Parietal lobe (tissue), 2 donors: ENCODE measurements at places on chromosomes 11 and 22. TPM values are rescaled to one million over a fixed set of nuclear protein-coding genes. Genes with fewer than 3 reads are reported as not detected.

Gene CD6
- not detected for total RNA-seq

Gene EXT2
- total RNA-seq = 138 TPM

Gene IGSF9B
- 13.8 TPM for total RNA-seq

Gene SMTNL1
- not detected for total RNA-seq

Gene HBE1
- total RNA-seq = 3.8 TPM

Gene HMOX1
- 1.6 TPM for total RNA-seq

Gene MIOX
- total RNA-seq = not detected

Gene SYT13
- 153 TPM for total RNA-seq

Gene CST6
- total RNA-seq = not detected

Gene PGR
- not detected for total RNA-seq

Gene FGF4
- total RNA-seq = not detected

Gene LMO2
- total RNA-seq = 12.2 TPM

Gene APOL5
- total RNA-seq = not detected

Gene OR10W1
- total RNA-seq = not detected

Gene ST14
- total RNA-seq = 0.31 TPM

Gene DDIAS
- 2.5 TPM for total RNA-seq

Gene TBX10
- total RNA-seq = not detected

Gene MAP6
- total RNA-seq = 137 TPM

Gene TOP3B
- total RNA-seq = 49.1 TPM

Gene CRYBB2
- not detected for total RNA-seq

Gene SCGB2A2
- not detected for total RNA-seq

Gene MMP13
- total RNA-seq = not detected

Gene TPBGL
- total RNA-seq = not detected

Gene OR5L1
- total RNA-seq = not detected

Gene MS4A18
- not detected for total RNA-seq

Gene EFCAB6
- 12.5 TPM for total RNA-seq

Gene KCNJ1
- not detected for total RNA-seq

Gene GGTLC3
- total RNA-seq = not detected

Gene F2
- total RNA-seq = 0.63 TPM

Gene MS4A7
- 1.9 TPM for total RNA-seq

Gene SMC1B
- total RNA-seq = not detected

Gene KRTAP5-11
- total RNA-seq = not detected

Gene CBLIF
- not detected for total RNA-seq

Gene MS4A4A
- total RNA-seq = not detected

Gene DKK3
- total RNA-seq = 226 TPM

Gene SPTBN2
- total RNA-seq = 182 TPM

Gene KRTAP5-10
- total RNA-seq = not detected
